ENCODE measurements at places on chromosomes 5 and 9.
A peak's percentile ranks its signal among the peaks of the same experiment; 100 is the strongest.

GRCh38 chr5:80569086-80569960 lies 757 bp downstream of the ANKRD34B start:
- DNase-seq, result no peak

DNA sequence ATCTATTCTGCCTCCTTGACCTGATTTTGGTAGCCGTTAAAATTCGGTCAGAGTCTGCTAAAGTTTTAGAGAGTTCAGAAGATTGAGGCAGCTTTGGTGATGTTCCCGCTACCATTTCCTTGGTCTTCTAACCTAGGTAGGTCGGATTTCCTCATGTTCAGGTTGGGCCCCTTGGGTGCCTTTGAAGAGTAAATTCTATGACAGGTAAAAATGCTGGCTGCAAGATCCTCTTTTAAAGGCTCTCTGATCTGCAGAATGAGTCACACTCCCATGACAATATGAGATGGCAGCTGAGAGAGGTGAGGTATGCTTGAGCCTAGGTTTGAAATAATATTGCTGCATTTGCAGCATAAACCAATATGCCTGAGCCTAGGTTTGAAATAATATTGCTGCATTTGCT lies 198.9 kb downstream of the TSSK1B start:
- no peak for DNase-seq

GRCh38 chr5:72523960-72524582 lies 16.9 kb upstream of the ZNF366 start:
- no peak for DNase-seq

DNA sequence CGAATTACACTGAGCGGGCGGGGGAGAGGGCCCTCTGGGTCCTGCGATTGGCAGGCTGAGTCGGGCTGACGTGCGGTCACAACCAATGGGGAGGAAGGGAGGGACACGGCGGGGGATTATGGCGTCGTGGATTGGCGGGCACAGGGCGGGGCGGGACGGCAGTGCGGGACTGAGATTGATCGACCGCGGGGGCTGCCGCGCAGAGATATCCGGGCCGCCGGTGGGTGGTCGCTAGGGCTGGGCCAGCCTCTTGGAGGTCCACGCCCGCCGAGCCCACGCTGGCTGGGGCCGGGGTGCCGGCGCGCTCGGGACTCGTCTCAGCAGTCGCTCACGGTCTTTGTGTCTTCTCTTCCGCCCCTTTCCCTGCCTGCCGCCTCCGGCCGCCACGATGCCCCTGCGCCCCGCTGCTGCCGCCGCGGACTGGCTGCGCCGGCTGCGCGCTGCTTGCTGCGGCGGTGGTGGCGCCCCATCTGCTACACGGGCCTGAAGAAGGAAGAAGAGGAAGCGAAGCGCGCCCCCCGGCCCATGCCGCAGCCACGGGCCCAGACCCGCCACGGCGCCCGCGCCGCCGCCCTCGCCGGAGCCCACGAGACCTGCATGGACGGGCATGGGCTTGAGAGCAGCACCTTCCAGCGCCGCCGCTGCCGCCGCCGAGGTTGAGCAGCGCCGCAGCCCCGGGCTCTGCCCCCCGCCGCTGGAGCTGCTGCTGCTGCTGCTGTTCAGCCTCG lies at the start of gene RGMB:
TSS of gene RGMB (plus strand) at position 200 of the 728 bp plus-strand sequence. CDS start at position 608, 408 bp downstream.
- DNase-seq, result peak; percentile 93

DNA sequence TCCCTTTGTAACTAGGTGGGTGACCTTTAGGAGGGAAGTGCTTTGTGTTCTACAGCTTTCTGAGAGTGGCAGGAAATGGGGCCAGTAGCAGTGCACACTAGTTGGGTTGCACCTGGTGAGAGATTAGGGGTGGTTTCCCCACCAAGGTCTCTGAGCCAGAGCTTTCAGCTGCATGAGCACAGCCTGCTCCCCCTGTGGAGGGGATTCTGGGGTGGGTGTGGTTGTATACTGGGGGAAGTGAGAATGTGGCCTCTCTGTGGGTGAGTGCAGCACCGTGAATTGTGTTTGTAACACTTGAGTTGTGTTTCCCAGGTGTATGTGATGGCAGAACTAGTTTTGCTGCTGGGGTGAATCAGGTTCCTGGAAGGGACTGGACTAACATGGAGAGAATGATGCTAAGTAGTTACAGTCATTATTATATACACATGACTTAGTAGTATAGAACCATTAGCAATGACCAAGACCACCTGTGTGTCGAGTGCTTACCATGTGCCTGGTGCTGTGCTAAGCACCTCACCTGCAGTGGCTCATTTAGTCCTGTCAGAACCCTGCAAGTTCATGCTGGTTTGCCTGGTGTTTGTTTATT lies 11.8 kb upstream of the CXXC5 start:
- peak; percentile 74 for DNase-seq

DNA sequence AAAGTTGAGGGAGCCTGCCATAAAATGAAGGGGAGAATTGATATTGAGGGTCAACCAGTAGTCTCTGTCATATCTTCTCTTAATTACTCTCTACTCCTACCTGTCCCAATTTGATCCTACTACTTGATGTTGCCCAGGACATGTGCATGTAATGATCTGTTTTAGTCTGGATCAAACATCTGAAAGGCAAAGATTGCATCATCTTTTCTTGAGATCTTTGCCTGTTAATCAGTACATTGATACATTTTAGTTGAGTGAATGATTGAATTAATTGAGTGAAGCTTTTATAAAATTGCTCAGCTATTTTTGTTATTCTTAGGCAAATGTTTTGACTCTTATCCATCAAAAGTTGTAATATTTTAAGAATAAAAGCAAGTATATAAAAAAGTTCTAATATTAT lies 21.7 kb downstream of the ARHGEF28 start:
- DNase-seq, result no peak

GRCh38 chr5:52767217-52767743 lies 20.4 kb upstream of the ITGA1 start:
- no peak for DNase-seq

GRCh38 chr5:114335391-114335790 lies 26.5 kb upstream of the KCNN2 start:
- no peak for DNase-seq

DNA sequence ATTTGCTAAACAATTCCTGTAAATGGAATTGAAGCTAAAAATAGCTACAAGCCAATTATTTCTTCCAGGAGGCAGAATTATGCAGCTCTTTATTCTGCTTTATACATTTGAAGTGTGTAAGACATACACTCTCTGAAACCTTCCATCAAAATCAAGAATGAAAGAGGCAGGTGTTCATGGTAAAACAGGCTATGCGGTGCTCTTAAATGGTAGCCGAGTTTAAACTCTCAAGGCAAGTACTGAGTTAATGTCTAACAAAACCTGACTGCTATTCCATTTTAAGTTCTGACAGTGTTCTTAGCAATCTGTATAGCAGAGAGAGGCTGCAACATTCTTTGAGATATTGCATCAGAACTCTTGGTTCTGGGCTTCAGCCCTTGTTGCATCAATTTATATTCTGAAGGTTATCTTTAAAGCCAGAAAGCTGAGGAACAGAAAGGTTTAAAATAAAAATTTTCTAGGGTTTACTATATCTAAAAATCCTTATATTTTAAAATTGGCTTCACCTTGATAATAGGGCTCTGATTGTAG lies 248.3 kb upstream of the CCNG1 start:
- DNase-seq, result no peak

DNA sequence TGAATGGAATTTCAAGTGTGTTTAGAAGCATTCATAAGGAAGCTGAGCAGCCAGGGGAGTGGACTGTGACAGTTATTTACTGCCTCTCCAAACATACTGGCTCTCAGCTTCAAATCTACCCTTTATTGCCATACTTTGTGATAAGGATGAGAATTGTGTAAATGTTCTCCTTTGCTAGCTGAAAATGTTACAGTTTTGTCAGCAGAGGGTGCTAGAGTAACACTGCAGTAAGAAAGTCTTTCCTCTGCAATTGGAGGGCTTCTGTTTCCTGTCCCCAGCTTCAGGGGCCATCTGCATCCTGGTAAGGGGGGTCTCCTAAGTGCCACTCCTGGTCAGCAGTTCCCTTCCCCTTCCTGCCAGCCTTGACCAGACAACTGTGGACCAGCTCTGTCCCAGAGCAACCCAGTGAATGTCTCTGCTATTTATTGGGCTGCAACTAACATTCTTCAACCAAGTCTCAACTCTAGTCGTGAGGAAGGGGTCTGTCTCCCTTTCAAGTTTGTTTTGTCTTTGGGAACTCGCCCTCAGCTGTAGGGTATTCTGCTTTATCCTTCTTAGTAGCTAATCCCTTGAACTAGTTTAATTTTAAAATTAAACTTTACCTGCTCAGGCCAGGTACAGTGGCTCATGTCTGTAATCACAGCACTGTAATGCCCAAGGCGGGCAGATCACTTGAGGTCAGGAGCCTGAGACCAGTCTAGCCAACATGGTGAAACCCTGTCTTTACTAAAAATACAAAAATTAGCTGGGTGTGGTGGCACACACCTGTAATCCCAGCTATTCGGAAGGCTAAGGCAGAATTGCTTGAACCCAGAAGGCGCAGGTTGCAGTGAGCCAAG lies 45.3 kb downstream of the RAPGEF6 start:
- no peak for DNase-seq

All from stimulated activated CD4-positive, alpha-beta T cell treated with anti-CD3 and anti-CD28 coated beads, Interleukin-1b, Interleukin-23, amount 100 ng/mL, for 48 hours (primary cell).